ENCODE measurements at places on chromosomes 6 and 20. TPM values are rescaled to one million over a fixed set of nuclear protein-coding genes. Genes with fewer than 3 reads are reported as not detected.
A peak's percentile ranks its signal among the peaks of the same experiment; 100 is the strongest.

DNA sequence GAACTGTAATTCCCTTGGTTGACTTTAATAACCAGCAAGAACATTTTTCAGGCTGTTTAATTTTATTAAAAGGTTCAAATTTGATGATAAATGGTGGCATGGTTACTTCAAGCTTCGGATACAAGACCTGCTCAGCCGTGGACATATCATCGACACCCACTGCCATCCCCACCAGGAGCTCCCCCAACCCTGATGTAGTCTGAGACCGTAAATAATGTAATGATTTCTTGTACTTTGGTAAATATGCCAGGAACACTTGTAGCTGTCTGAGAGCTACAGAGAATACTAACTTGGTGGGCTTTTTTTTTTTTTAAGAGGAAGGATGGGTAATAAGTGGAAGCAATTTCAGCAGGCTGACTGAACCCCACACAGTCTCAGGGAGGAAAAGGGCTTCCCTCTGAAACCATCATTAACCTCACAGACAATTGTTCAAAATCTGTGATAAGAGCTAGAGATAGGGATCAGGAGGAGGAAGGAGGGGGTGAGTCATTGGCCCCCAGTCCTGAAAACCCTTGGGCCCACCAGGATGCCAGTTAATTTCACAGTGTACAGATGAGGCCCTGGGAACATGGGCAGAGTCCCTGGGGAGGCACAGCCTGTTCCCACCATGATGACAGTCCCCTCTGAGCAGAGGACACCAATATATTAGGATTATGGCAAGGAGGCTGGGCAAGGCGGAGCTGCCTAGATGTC is 56.0 kb downstream of the APCDD1L start:
- no peak for DNase-seq

- DNase-seq, result no peak
Observed at GRCh38 chr6:130937942-130938604, 110.9 kb downstream of the SMLR1 start.

- DNase-seq, result no peak
Observed at GRCh38 chr6:157607317-157608109, 215.5 kb upstream of the SNX9 start.

DNA sequence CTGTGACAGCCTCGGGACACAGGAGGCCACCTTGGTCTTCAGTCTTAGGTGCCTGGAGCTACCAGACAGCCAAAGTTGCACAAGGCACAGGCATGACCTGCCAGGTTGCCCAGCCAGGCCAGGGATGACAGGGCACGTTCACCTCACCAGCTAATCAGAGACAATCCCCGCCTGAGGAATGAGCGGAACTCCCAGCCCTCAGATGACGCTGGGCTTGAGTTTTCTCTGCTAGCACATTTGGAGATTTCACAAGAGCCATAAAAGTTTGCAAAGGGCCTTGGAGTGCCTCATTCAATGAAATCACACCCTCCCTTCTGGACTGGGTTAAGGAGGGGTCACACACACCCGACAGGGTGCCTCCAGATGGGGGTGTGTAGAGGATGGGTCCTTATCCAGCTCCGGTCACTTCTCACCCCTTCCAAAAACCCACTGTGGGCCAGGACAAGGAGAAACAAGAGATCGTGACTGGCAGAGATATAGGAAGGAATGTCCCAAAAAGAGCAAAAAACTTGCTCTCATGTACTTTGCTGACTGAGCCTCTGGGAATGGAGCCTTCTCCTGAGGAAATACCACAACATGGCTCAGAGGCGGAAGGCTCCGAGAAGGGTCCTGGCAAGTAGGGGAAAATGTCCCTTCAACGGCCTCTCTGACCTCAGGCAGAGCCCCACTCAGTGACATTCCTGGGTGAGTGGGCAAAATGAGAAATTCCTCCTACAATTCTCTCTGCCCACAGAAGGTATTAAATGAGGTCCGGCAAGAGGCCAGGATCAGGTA is 121.6 kb downstream of the ISM1 start:
- DNase-seq, result peak; percentile 83

- no peak for DNase-seq
Observed at GRCh38 chr6:18160911-18161310, 5.7 kb downstream of the KDM1B start.

GRCh38 chr20:58876437-58876836 is 23.9 kb downstream of the GNAS start:
- no peak for DNase-seq

- no peak for DNase-seq
Observed at GRCh38 chr6:157879873-157880254, 56.8 kb downstream of the SNX9 start.

GRCh38 chr6:27188885-27189418 is 58.5 kb upstream of the PRSS16 start:
- peak; percentile 59 for DNase-seq

- DNase-seq, result no peak
Observed at GRCh38 chr6:7390226-7390878, 744 bp downstream of the RIOK1 start.

GRCh38 chr20:48827855-48828733 is at the start of gene PREX1:
TSS of gene PREX1 (minus strand) at chr20:48827999. CDS start at chr20:48827860, 139 bp downstream.
- peak; percentile 96 for DNase-seq

GRCh38 chr6:69784595-69785377 is 12.0 kb downstream of the LMBRD1 start:
- no peak for DNase-seq

DNA sequence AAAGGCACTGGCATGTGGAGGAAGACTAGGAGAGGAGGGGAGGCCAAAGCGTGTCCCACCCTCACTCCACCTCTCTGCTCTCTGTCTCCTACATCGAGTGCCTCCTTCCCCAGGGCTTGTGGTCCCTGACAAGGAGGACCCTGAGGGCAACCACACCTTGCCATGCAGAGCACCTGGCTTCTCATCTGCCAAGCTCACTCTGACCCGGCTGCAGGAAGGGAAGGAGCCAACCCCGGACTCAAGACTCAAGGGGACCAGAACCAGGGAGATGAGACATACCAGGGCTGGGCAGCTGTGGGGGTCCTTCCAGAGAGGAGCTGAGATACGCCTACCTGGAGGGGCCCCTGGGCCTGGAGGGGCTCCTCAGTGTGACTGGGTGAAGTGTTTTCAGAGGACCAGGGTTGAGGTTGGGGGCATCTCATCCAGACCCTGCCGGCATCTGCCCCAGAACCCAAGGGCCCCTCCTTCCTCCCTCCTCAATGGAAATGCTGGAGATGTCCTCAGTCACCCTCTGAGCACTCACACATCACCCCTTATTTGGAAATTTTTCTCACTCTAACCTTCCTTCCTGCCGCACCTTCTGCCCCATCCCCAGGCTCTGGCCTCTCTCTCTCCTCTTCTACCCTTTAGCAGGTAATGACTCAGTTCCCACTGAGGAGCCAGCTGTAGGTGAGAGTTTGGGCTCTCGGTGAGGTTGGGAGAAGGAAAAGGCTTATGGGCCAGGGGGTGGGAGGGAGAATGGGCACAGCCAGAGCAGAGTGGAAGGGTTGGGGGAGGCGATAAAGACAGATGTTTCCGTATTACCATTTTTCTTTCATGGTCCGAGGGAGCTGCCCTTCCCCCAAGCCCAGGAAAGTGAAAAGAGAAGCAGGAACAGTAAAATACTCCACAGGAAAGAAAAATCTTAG is 32.0 kb upstream of the POU5F1 start:
- no peak for DNase-seq

- no peak for DNase-seq
Observed at GRCh38 chr20:43983904-43984361, 69.3 kb downstream of the TOX2 start.

- DNase-seq, result no peak
Observed at GRCh38 chr6:131575834-131576478, 2.9 kb downstream of the ARG1 start.

- no peak for DNase-seq
Observed at GRCh38 chr6:4736371-4736873, 39.8 kb upstream of the CDYL start.

GRCh38 chr6:117971637-117972036 is 64.6 kb downstream of the SLC35F1 start:
- no peak for DNase-seq

DNA sequence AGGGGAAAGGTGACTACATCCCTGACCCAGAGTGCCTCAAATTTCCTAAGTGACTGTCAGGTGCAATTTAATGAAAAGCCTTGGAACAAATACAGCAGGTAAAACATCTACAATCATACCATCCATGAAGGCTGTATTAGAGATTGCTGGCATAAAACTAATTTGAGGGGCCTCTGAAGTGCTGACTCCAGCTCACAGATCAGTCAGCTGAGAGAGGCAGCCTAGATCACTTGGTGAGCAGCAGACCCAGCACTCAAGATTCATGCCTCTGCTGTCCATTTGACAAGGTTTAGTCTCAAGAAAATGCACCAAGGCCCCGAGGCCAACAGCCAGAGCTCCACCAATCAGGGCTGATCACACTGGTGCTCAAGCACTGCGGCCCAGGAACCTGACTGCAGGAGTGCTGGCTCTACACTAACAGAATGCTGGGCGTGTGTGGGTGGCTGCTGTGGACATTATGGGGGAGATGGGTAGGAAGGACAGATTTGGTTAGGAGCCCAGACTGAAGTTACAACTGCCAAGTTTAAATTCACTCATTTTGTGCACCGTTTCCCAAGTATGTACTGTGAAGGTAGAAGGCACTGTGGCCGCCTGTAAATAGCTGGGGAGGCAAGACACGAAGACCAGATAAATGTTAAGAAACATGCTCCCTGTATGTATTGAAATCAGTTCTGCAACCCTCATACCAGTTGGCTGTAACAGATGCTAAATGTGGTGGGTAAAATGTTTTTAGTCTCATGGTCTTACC is 28.2 kb downstream of the SNX5 start:
- no peak for DNase-seq

DNA sequence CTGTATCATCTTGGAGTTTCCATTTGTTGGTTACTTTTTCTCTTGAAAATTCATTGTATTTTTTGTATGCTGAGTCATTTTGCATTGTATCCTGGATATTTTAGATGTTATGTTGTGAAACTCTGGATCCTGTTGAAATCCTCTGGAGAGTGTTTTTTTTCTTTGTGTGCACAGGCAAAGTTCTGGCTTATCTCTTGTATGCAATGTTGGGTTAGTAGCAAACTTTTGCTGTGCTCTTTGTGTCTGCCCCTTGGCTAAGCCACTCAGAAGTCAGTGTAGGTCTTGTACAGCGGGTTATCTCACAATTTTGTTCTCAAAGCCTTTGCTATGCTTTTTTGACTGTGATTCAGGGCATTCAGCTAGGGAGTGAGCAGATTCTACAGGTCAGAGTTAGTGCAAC is 29.1 kb upstream of the LMBRD1 start:
- DNase-seq, result peak; percentile 33

DNA sequence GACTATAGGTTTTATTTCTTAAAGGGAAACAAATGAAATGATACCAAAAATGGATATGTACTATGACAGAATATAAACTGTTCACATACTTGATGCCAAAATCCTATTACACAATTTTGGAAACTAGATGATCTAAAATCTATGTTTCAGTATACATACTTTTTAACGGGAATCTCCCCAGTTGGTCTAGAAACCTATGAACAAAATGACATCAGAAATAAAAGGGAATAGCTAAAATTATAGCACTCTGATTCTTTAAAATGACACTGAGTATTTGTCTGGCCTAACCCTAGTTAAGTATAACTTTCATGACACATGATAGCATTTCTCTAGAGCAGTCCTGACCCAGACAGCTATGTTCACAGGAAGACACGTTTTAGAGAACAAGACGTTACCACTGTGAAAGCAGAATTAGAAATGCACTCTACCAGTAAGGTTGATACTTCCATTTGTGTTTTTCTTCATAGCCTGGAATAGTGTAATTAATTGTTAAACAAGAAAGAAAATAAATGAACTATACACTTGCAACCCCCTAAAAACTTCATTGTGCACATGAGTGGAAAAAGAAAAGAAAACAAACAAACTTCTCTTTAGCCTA is 3.3 kb downstream of the OSER1 start:
- DNase-seq, result no peak

DNA sequence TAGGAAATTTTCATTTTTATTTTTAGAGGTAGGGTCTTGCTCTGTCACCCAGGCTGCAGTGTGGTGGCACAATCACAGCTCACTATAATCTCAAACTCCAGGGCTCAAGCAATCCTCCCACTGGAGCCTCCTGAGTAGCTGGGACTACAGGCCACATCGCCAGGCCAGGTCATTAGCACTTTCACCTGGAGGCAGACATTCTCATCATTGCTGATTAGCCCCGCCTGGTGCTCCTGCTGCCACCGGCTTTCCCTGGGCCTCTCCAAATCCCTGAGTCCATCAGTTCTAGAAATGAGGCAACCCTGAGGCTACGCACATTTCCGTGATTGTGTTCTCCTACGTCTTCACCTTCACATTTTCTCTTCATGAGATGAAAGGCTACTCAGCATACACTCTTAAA is 607.7 kb upstream of the NRSN1 start:
- no peak for DNase-seq

GRCh38 chr20:51703400-51704287 is 64.5 kb downstream of the ATP9A start:
- DNase-seq, result peak; percentile 81

DNA sequence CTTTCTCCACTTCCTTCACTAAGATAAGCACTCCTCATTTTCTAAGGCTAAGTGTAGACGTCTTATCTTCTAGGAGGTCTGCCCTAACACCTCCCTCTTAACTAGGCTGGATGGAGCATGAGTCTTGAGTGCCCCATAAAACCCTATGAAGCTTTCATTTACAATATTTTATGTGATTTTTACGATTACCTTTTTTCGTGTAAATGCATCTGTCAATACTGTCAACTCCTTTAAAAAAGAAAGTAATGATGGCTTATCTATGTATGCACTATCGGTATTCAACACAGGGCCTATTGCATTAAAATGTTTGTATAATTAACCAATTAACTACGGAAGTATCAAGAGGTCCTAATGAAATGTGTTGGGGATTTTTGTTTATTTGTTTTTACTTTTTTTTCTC is 156.0 kb upstream of the FAM83B start:
- no peak for DNase-seq

DNA sequence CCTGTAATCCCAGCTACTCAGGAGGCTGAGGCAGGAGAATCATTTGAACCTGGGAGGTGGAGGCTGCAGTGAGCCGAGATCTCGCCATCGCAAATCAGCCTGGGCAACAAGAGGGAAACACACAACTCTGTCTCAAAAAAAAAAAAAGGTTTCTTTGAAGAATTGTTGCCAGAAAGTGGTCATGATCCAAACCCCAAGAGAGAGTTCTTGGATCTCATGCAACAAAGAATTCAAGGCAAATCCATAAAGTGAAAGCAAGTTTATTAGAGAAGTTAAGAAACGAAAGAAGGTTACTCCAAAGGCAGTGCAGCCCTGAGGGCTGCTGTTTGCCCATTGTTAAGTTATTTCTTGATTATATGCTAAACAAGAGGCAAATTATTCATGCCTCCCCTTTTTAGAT is 14.5 kb upstream of the KIFC1 start:
- DNase-seq, result no peak

GRCh38 chr20:31602431-31602778 is 2.7 kb upstream of the ID1 start:
- DNase-seq, result no peak

Gene MYL9
- 382 TPM for total RNA-seq

Gene C6orf58
- total RNA-seq, result not detected

Gene CST7
- not detected for total RNA-seq

Gene DDX27
- 146 TPM for total RNA-seq

Gene ADTRP
- 5.2 TPM for total RNA-seq

Gene OXT
- total RNA-seq, result 1.9 TPM

Gene SRSF12
- 0.49 TPM for total RNA-seq

Gene NMBR
- not detected for total RNA-seq
